ENCODE measurements at places on chromosomes 6 and 20.

- DNase-seq = no peak
Measured at GRCh38 chr6:41502917-41503671, 43.1 kb upstream of the FOXP4 start.

- DNase-seq = no peak
Measured at GRCh38 chr6:123127807-123128206, 131.8 kb downstream of the CLVS2 start.

GRCh38 chr20:63009988-63010769, 3.4 kb upstream of the BHLHE23 start:
- no peak for DNase-seq

DNA sequence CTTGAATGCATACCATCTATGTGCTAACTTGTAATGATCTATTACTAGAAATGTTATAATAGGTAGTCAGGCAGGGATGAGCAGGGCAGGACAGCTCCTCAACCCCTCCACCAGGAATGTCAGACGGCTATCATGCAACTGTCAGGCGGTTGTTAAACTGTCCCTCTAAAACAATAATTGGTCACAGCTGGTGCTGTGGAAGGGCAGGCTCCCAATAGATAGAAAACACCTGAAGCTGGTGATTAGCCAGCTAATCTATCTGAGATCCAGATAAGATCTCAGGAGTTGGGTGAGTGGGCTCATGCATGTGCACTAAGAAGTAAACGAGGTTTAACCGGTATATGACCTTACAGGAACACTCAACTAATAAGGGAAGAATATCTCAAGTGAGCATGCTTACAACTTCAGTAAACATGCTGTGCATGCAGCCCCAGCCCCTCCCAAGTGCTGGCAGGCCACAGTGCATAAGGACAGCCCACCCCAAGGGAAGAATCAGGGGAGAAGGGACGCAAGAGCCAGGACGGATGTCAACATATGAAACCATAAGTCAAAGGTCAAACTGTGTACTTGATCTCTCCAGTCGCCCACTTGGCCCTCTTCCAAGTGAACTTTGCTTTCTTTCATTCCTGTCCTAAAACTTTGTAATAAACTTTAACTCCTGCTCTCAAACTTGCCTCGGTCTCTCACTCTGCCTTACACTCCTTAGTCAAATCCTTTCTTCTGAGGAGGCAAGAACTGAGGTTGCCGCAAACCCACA, 566.2 kb upstream of the NRSN1 start:
- no peak for DNase-seq

GRCh38 chr6:115000736-115001135, 657.9 kb upstream of the HS3ST5 start:
- DNase-seq = no peak

- DNase-seq = no peak
Measured at GRCh38 chr6:37725957-37726356, 28.3 kb upstream of the MDGA1 start.

- DNase-seq = no peak
Measured at GRCh38 chr20:21701171-21701876, 4.1 kb upstream of the PAX1 start.

- no peak for DNase-seq
Measured at GRCh38 chr20:61756966-61757677, 308.6 kb downstream of the TAF4 start.

DNA sequence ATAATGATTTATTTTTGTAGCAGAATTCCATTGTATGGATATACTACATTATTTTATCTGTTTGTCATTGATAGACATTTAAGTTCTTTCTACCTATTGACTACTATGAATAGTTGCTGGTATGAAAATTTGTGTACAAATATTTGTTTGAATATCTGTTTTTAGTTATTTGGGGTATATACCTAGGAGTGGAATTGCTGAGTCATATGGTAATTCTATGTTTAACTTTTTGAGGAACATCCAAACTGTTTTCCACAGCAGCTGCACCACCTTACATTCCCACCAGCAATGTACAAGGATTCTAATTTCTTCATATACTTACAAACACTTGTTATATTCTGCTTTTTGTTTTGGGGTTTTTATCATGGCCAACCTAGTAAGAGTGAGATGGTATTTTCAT, 56.1 kb upstream of the SDHAF4 start:
- DNase-seq = no peak

DNA sequence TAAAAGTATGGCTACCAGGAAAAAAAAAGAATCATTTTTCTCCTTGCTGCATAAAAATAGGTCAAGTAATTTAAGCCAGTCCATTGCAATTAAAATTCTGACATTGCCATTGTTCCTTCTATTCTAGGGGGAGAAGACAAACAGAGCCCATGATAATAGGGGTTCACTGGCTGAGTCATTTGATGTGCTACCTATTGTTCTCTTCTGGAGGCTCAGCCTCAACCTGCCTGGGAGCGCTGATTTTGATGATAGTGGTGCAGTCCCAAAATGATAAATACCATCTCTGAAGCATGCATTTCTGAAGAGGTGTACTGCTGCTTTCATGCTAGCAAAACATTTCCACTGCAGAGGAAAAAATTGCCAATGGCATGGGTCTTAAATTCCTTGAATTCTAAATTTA, 5.8 kb downstream of the CITED2 start:
- no peak for DNase-seq

GRCh38 chr6:20906945-20907344, 372.7 kb downstream of the CDKAL1 start:
- no peak for DNase-seq
